ENCODE measurements at places on chromosomes 12 and 14. TPM values are rescaled to one million over a fixed set of nuclear protein-coding genes. Genes with fewer than 3 reads are reported as not detected.

DNA sequence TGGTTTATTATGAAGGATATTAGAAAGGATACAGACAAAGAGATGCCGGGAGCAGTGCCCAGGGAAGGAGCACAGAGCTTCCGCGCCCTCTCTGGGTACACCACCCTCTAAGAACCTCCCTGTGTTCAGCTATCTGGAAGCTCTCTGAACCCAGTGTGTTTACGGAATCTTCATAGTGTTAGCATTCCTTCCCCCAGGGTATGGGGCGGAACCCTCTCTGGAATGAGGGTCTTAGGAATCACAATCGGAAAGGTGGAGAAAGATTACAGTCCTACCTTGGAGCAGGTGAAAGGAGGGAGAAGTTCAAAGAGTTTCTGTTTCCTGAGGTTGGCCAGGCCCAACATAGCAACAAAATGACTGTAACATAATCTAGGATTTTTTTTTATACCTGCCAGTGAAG, 6.8 kb upstream of the NUDT4 start:
- no peak for DNase-seq

DNA sequence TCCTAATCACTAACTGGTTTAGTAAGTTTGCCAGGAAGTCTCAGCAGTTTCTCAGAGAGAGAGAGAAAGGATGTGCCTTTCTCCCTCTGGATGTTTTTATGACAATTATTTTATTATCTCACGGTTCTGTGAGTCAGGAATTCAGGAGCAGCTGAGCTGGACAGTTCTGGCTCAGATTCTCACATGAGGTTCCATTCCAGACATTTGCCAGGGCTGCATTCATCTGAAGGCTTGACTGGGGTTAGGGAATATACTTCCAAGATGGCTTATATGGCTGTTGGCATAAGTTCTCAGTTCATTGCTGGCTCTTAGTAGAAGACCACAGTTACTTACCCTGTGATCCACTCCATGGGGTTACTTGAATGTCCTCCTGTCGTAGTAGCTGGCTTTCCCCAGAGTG, 101.2 kb upstream of the ATF7IP start:
- no peak for DNase-seq

DNA sequence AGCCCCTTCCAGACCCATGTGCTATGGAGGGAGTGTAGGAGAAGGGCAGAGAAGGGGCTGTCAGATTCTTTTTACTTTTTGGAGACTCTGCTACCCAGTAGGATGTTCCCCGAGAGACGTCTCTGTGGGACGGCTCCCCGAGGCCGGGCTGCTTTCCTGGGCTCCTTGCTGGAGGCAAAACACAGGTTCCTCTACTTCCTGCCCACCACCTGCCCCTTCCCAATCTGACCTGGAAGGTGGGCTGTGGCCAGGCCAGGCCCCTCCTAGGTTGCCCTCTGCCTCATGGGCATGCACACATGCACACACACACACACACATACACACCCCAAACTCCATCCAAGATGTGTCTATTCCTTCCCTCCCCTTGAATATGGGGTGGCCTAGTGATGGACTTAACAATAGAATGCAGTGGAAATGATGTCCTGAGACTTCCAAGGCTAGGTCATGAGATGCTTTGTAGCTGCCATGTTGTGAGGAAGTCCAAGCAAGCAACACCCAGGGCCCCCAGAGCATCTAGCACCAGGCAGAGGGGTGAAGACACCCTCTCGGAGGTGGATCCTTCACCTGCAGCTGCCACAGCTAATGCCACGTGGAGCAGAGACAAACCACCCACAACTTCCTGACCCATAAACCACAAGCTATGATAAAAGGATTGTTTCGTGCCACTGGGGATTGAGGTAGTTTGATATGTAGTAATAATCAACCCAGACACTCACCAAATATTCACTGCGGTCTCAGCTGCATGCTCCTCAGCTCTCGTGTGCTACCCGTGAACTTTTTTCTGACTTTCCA, 1.6 kb upstream of the ASB2 start:
- no peak for DNase-seq

- no peak for DNase-seq
These were observed 37.8 kb downstream of the EP400 start for GRCh38 chr12:131987552-131987951.

DNA sequence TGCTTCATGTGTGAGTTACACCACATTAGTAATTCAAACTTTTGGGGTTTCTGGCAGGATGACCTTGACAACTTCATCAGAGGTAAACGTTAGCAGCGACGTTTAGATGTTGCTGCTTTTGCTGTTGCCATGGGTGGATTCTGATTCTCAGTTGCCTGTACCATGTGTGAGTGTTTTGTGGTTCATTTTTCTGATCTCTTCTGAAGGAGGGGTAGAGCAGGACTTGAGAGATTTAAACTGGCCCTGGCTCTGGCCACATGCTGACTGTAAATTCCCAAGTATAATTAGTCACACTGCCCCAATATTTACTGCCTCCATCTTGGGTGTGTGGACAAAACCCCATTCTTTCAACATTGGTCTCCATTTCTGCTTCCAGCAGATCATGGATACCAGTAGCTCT, 110.4 kb downstream of the ETV6 start:
- DNase-seq: no peak

DNA sequence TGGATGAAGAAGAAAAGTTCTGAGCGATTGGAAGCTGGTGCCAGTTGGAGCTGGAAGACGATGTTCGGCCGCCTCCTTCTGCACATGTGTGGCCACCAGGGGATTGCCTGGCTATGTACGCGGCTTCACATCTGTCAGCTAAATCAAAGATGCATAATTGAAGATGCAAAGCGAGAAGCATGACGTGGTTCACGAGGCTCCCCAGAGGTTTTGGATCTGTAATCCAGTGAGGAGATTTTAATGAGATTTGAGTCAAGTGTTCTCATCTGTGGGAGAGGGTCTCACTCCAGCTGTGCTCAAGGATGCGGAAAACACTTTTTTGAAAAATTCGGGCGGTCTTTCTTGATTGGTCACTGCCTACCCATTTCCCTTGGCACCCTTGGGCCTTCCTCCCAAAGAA, 94.6 kb downstream of the PAX9 start:
- no peak for DNase-seq

DNA sequence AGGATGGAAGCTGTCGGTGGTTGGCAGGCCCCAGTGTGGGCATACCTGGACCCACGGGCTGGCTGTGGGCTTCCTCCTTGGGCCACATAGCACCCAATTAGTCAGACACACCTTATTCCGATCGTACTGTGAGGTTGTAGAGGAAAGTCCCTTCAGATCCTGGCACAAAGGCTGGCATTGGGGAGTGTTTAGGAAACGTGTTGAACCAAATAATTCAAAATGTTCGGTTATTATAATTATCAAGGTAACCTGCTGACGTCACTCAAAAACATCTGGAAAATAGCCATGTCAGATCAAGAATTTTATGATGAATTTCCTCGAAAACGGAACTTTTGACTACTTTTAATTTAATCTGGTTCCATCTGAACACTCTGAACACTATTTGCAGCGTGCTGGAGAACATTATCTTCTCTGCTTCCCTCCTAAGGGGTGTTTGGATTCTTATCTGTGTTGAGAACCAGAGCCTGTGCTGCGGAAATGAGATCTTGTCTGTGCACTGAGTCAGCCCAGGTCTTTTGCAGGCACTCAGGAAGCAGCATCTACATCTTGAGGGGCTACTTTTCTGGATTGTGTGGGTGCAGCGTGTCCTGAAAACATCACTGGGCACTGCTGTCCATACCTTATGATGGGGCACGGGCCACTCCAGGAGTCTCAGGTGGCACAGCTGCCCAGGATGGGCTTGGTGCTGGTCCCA, 100.3 kb downstream of the SLC25A47 start:
- no peak for DNase-seq

CPNE6 gene
- not detected for total RNA-seq

HRK gene
- 0.38 TPM for total RNA-seq

TPH2 gene
- total RNA-seq: not detected

All from lower leg skin (tissue), 4 donors.